ENCODE measurements at places on chromosomes 1 and 21.

DNA sequence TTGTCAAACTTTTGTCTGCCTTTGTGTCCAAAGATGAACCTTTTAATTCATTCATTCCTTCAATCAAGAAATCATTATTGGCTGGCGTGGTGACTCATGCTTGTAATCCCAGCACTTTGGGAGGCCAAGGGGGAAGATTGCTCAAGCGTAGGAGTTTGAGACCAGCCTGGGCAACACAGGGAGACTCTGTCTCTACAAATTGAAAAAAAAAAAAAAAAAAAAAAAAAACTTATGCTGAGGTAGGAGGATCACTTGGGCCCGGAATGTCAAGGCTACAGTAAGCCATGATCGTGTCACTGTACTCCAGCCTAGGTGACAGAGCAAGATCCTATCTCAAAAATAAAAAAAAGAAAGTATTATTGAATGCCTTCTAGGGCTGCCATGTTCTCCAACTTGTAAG is 51.3 kb upstream of the CXADR start:
- no peak for DNase-seq

DNA sequence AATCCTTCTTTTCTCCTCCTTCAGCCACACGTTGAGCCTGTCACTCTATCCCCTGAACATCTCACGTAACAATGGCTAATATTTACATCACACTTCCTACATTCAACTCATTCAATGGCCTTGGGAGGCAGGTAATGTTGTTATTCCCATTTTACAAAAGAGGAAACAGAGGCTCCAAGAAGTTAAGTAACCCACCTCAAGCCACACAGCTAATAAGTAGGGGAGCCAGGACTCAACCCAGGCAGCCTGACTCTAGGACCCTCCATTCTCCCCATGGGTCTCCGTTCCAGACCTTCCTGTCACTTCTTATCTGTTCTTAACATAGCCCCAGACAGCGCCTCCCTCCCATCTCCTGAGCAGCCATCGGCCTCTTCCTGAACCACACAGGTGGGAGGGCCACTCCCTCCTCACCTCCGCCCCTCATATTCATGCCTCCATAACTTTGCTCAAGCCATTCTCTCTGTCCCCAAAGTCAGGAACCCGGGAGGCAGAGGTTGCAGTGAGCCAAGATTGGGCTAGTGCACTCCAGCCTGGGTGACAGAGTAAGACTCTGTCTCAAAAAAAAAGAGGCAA is 2.2 kb downstream of the PADI4 start:
- no peak for DNase-seq

- DNase-seq, result no peak
Measured at GRCh38 chr1:204191456-204191855, 4.8 kb downstream of the KISS1 start.

- DNase-seq, result no peak
Measured at GRCh38 chr21:41508415-41509144, 622 bp upstream of the TMPRSS2 start.

DNA sequence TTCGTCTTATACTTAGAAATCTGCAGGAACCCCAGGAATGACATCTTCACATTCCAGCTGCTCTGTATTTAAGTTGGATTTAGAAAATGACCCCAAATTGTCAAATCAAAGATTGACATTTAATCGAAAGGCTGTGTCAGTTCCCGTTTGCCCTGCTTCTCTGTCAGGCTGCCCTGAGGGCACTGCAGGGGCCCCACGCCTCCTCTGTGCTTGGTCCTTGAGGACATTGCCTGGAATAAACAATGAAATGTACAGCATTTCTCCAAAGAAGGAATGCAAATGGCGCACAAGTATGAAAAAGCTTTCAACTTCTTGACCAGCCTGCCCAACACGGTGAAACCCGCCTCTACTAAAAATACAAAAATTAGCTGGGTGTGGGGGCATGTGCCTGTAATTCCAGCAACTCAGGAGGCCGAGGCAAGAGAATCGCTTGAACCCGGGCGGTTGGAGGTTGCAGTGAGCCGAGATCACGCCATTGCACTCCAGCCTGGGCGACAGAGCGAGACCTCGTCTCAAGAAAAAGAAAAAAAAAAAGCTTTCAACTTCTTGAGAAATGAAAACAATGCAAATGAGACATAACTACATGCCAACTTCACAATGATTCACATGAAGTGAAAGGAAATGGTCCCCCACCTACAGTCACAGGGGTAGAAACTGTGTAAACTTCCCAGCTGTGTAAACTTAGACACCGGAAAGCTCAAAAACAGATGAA is 3.0 kb downstream of the TMPRSS3 start:
- DNase-seq, result no peak

GRCh38 chr21:35329940-35330660 is 281.0 kb upstream of the RUNX1 start:
- no peak for DNase-seq

DNA sequence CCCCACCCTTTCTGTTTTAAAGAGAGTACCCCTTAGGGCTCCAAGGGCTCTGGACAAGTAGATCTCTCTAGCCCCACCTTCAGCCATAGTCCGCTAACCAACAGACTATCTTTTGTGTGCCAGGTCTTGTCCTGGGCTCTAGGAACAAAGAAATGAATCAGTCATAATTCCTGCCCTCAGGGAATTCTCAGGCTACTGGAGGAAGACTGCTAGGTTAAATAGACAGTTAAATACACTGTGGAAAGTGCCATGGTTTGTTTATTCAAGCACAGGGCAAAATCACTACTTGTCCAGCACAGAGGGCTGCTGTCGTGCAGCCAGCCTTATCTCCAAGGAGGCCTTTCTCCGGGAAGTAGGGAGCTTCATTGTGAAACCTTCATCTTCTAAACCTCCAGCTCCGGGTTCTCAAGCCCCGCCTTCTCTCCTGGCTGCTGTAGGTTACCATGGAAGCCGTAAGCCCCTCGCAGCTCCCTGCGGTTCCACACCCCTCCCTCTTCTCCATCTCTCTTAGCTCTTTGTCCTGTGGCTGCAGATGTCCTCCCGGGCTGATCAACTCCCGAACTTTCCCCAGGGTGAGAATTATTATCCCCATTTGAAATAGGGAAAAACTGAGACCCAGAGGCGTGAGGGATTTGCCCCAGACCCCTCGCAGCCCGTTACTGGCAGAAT is 29.8 kb downstream of the SHISAL2A start:
- no peak for DNase-seq

DNA sequence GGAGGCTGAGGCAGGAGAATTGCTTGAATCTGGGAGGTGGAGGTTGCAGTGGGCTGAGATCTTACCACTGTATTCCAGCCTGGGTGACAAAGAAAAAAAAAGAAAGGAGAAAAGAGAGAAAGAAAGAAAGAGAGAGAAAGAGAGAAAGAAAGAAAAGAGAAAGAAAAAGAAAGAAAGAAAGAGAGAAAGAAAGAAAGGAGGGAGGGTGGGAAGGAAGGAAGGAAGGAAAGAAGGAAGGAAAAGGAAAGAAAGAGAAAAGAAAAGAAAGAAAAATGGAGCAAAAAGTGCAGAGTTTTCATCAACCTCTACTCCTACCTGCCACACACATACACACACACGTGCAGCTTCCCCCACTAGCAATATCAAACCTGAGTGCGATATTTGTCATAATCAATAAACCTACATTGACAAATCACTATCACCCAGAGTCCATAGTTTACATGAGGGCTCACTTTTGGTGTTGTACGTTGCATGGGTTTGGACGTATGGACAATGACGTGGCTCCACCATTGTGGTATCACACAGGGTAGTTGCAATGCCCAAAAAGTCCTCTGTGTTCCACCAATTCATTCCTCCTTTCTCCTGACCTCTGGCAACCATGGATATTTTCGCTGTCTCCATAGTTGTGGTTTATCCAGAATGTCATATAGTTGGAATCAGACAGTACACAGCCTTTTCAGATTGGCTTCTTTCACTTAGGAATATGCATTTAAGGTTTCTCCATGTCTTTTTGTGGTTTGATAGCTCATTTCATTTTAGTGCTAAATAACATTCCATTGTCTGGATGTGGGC is 36.5 kb downstream of the EVA1C start:
- no peak for DNase-seq

DNA sequence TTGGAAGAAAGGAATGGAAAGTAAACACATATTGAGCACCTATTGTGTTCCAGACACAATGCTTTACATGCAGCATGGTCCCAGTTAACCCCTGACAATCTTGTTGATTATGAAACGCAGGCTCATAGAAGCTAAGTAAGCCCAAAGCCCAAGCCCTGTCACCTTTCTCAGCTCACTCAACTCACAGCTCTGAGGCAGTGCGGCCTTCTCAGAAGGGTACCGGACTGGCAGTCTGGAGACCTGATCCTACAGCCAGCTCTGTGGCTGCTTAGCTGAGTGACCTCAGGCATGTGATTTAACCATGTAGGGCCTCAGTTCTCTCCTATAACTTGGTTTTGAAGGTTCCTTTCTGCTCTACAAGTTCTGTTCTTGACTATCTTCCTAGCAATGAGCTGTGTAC is 464 bp upstream of the RNASEL start:
- no peak for DNase-seq

- no peak for DNase-seq
Measured at GRCh38 chr1:186391841-186392240, 16.2 kb downstream of the ODR4 start.

DNA sequence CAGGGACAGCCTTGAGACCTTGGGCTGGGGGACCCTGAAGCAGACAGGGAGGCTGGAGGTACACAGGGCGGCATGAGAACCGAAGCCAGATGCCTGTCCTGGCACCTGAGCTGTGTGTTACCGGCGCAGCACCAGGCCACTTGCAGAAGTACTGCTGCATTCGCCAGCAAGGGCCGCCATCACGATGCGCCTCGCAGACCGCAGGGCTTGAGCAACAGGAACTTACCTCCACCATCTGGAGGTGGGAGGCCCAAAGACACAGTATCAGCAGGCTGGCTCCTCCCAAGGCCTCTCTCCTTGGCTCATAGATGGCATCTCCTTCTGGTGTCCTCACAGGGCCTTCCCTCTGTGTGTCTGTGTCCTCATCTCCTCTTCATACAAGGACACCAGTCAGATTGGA is 90.1 kb downstream of the PRDM16 start:
- no peak for DNase-seq

GRCh38 chr1:224770336-224770693 is 154.2 kb downstream of the CNIH3 start:
- DNase-seq, result no peak

GRCh38 chr21:41425954-41426675 is at the start of gene MX1:
Gene MX1 (plus strand): TSS chr21:41426239. CDS start chr21:41432071, 5,832 bp downstream.
- peak; percentile 90 for DNase-seq

- DNase-seq, result no peak
Measured at GRCh38 chr1:82483146-82483545, 682.4 kb downstream of the ADGRL2 start.

DNA sequence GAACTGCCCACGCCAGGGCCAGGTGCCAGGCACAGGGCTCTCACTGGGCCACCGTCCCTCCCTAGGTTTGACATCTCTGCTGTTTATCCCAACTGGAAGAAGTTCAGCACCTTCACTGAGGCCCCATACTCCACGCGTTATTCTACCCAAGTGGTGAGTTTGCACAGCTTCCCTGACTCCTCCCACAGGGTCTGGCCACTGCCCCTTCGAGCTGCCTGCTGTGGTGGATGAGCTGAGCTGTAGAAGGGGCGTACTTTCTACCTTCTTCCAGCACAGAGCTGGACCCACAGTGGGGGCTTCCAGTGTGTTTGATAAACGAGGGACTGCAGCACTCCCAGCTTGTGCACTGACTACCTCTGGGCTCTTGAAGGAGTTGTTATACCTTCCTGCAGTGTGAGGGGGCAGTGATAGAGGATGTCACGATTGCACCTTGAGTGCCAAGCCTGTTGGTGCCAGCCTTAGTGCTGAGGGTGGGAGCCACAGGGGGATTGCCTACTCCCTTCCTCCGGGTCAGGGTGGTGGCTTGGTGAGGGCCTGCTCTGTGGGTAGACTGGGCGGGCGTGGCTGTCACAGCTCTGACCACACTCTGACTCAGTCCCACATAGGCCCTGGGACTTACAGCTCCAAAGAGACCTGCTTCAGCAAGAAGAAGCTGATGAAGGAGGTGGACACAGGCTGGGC is 5.9 kb upstream of the TTC22 start:
- peak; percentile 30 for DNase-seq

DNA sequence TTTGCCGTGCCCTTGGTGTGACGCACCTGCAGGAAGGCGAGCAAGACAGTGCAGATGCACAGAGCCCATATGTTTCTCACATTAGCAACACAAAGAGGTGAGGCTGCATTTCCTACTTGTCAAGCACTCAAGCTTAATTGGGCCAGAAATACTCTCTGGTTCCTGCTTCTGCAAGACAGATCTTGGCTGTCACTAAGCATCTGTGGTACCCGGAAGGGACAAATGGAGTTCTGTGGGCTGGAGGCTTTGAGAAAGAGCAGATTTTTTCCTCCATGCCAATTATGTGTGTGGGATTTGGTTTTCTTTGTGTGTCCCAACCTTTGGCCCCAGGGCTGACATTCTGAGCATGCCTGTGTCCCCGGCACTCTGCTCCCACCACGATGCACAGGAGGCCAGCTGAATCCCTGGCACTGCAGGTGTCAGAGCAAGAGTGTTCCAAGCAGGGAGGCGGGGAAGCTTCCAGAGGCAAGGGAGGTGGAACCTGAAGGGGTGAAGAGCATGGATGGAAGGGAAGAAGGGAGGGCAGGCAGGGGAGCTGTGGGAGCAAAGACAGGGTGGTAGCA is 52.0 kb upstream of the STUM start:
- no peak for DNase-seq

GRCh38 chr1:17214876-17215544 is 10.1 kb downstream of the PADI1 start:
- no peak for DNase-seq

DNA sequence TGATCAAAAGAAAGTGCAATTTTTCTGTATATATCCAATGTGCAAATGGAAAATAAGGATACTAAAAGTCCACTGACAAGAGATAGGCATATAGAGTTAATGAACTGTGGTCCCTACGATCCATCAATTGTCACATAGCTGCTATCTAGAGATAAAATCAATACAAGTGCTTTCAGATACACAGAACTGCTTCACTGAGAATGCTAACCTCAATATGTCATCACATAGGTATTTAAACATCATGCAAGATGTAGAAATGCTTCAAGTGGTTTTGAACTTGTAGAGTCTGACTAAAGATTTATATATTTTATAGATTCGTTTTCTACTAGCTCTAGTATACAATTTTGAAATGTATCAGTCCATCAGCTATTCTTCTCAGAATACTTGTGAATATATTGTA is 1604.7 kb downstream of the PLA2G4A start:
- no peak for DNase-seq

DNA sequence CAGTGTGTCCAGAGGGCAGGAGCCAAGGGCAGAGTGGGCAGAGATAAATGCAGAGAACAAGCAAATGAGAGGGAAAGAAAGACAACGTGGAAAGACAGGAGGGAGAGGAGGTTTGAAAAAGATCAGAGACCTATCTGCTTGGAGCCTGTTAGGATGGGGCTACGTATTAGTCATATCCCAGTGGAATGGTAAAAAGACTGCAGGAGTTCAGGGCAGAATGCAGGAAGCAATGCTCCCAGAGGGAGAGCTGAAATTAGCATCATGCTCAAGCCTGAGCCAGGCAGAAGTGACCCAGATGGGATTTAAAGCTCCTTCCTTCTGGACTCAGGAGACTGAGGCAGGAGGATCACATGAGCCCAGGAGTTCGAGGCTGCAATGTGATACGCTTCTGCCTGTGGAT is 261.3 kb upstream of the CHRM3 start:
- DNase-seq, result no peak

- DNase-seq, result no peak
Measured at GRCh38 chr1:41673378-41673777, 188.9 kb upstream of the EDN2 start.
